Upper lobe of left lung (tissue), 6 donors: ENCODE measurements at places on chromosomes 3 and 15. TPM values are rescaled to one million over a fixed set of nuclear protein-coding genes. Genes with fewer than 3 reads are reported as not detected.
A peak's percentile ranks its signal among the peaks of the same experiment; 100 is the strongest.

The ADGRG7 gene
- total RNA-seq: not detected

The ANKRD63 gene
- 5.2 TPM for total RNA-seq

The SLC35G2 gene
- total RNA-seq: 7.8 TPM

GRCh38 chr15:85583923-85584390, 203.6 kb downstream of the AKAP13 start:
- H3K4me3 ChIP-seq: no peak overlapping the region
- peak; percentile 76 for DNase-seq
- peak overlapping the region; percentile 87 for H3K27ac ChIP-seq
- H3K36me3 ChIP-seq: peaks cover 62% of the 10 kb centered on the region

DNA sequence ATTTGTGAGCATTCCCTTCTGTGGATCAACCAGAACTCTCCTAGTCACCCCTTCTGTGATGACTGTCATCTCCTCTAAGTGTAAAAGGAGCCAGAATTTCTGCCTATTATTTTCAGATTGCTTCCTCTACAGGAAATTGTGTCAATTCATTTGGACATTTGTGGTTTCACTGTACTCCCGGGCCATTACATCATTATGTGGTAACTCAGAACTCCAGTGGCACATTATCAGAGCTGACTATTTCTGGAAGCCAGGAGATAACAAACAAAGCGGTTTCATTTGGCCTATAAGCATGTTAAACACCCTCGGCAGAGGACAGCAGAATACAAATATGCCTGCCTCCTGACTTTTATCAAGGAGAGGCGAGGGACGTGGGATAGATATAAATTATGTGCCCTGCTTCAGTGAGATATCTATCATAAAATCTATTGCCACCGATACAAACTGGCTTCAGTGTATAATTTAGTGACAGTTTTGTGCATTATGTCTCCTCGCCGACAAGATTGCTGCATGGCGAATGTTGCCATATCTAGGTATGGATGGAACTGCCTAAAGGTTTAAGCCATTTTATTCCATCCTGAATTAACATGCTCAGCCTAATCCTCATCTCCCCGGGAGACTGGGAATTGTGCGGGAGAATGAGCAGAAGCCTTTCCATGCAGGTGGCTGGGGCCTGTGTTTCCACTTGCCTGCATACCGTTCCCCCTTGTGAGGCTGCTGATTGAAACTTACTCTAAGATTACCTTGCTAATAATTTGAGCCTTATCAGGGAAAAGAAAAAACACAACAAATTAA, 193.4 kb upstream of the SEMA6D start:
- no peak for DNase-seq
- peaks cover 9% of the 10 kb centered on the region for H3K4me1 ChIP-seq
- no peak overlapping the region for H3K4me3 ChIP-seq
- H3K27me3 ChIP-seq: no peaks in the 10 kb centered on the region
- H3K36me3 ChIP-seq: no peaks in the 10 kb centered on the region

- H3K4me3 ChIP-seq: no peak overlapping the region
- H3K4me1 ChIP-seq: peaks cover 53% of the 10 kb centered on the region
- no peaks in the 10 kb centered on the region for H3K27me3 ChIP-seq
- H3K36me3 ChIP-seq: peaks cover 44% of the 10 kb centered on the region
Measured at GRCh38 chr15:93028632-93029213, 60.3 kb downstream of the RGMA start.
